ENCODE measurements at places on chromosomes 1 and 21.
A peak's percentile ranks its signal among the peaks of the same experiment; 100 is the strongest.

- DNase-seq, result no peak
These were observed 8.9 kb downstream of the SIPA1L2 start for GRCh38 chr1:232621050-232621449.

GRCh38 chr1:60847391-60847790 lies 235.0 kb upstream of the NFIA start:
- DNase-seq, result no peak

- no peak for DNase-seq
These were observed 100.5 kb upstream of the TLR5 start for GRCh38 chr1:223243441-223244050.

GRCh38 chr1:3348196-3348865 lies 106.1 kb upstream of the ARHGEF16 start:
- DNase-seq, result peak; percentile 45

DNA sequence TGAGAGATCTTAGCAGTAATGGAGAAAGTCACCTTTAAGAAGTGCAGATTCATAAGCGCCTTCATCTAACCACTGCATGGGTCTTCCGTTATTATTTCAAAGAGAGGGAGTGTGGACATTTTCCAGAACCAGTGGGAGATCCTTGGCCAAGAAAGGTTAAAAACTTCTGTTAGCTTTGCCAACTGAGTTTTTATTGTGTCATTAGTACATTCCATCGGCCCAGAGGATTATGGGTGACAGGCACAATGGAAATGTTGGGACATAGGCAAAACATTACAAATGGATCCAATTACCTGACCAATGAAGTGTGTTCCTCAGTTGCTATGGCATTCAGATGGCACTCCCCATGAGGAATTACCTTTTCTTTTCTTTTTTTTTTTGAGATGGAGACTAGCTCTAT lies 115.5 kb downstream of the PPIAL4G start:
- no peak for DNase-seq

DNA sequence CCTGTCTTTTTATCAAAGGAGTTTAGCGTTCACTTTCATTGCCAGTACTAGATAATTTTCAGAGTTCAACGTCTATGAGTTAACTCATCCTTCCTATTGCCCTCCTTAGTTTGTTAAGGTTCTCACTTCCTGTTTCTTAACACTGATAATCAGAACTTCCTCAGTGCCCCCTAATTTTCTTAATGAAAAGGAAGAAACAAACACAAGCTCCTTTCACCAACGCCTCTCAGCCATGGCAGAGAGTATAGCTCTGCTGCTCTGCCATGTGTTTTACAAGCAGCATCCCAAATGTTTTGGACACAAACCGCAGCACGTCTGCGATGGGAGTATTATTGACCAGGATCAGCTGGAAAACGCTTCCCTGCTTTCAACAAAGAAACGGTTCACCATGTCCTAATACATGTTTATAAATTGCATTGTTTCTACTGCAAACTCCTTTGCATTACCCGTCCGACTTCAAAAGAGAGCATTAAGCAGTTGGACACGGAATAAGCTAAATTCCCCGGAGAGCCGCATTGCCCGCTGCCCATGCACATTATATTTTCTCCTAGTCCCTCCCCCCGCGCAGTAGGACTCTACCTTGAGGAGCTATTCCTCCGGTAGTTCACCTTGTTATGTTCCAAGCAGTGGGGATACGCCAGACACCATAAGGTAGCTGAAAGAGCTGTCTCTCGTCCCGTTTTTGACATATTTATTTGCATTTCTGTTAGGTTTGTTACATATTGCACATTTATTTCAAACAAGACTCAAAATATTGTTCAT lies 561 bp downstream of the OLFM3 start:
- peak; percentile 55 for DNase-seq

DNA sequence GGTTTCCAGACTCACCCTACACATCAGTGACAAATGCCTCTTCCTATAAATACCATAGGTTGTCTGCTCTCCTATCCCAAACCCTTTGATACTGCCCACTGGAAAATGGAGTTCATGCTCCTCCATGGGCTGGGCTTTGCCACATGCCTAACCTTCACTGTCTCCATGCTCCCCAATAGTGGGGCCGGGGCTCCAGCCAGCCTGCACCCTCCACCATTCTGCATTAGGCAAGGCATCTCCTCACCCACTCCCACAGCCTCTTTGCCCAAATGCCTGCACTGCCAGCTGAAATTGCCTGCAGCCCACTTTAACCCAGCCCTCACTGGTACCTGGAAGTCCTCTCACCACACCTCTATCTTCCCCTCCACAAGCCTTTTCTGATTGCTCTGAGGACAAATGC lies 18.2 kb upstream of the MPZL1 start:
- DNase-seq, result no peak

DNA sequence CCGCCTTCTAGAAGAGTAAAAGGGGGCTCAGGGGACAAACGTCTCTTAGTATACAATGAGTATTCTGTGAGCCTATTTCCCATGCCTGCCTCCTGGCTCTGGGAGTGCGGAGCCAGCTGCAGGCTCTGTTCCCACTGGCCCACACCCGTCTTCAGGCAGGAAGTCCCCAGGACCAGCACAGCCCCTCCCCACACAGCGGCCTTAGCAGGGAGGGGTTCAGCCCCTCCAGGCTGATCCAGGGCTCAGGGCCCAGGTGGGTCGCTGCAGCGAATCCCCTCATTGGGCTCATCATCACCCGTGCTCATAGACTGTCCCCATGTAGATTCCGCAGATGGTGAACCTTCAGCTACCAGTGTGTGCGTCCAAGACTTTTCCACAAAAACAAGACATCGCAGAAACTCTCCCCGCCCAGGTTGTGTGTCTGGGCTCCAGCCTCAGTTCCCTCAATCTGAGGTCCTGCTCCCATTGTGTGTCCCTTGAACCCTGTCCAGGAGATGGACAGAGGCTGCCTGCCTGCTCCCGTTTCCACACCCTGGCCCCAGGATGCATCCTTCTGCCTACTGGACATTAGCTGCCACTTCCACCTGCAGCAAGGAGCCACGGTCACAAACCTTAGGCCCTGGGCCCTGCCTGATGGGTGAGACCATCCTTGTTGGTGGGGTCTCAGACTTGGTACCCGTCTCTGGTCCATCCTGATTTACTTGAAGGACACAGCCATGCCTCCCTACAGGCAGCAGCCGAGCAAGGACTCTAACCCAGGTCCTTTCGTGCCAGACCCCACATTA lies 39.4 kb downstream of the NENF start:
- no peak for DNase-seq

- DNase-seq, result no peak
These were observed 16.5 kb downstream of the CCDC30 start for GRCh38 chr1:42479621-42480020.

DNA sequence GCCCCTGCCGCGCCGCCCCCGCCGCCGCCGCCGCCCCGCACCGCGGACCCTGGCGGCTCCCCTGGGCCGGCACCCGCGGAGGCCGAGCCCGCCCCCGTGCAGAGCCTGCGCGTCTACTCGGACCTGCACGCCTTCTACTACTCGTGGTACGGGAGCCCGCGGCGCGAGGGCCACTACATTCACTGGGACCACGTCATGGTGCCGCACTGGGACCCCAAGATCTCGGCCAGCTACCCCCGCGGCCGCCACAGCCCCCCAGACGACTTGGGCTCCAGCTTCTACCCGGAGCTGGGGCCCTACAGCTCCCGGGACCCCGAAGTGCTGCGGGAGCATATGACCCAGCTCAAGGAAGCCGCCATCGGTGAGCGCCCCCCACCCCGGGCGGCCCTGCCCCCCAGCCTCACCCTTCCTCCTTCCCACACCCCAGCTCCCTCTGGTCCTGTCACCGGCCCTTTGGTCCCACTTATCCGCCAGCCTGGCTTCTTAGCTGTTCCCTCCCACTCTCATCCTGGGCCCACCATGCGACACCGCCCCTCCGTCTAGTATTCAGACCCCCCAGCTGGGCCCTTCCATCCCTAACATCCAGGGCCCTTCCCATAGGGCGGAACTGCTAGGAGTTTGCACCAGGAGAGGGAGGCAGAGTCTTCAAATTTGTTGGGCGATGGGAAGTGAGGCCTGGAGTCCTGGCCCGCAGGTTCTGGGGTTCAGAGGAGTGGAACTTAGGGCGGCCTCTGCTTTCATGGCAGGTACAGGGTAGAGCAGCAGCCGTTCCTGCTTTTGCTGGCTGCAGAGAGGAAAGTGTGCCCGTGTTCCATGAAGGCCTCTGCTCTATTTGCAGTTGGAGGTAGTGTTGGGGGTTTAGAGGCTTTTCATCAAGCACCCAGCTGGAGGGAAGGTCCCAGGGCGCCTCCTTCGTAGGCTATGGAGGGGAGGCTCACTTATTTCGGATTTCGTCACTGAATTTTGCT lies 1.0 kb downstream of the MANEAL start:
- peak; percentile 38 for DNase-seq

DNA sequence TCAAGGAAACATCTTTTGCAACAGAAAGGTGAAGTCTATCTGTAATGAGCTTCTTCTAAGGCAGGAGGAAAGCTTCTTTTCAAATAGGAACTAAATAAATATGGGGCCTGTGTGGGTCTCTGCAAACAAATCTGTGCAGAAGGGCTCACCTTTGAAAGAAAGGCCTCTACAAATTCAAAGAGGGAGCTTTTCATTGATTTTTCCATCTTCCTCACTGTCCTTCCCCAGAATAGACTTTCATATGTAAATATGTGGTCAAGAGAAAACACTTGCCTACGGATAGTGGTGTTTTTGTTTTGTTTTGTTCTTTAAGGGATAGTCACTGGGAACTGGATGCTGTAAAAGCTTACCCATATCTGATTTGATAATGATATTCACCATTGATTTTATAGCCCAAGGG lies 223.4 kb downstream of the DSCAM start:
- no peak for DNase-seq

- DNase-seq, result no peak
These were observed 8.1 kb downstream of the GPR137B start for GRCh38 chr1:236150311-236150955.

- no peak for DNase-seq
These were observed 166.1 kb upstream of the DPYD start for GRCh38 chr1:98086796-98087441.

GRCh38 chr1:32736812-32737791 lies 34.5 kb upstream of the SYNC start:
- DNase-seq, result no peak

DNA sequence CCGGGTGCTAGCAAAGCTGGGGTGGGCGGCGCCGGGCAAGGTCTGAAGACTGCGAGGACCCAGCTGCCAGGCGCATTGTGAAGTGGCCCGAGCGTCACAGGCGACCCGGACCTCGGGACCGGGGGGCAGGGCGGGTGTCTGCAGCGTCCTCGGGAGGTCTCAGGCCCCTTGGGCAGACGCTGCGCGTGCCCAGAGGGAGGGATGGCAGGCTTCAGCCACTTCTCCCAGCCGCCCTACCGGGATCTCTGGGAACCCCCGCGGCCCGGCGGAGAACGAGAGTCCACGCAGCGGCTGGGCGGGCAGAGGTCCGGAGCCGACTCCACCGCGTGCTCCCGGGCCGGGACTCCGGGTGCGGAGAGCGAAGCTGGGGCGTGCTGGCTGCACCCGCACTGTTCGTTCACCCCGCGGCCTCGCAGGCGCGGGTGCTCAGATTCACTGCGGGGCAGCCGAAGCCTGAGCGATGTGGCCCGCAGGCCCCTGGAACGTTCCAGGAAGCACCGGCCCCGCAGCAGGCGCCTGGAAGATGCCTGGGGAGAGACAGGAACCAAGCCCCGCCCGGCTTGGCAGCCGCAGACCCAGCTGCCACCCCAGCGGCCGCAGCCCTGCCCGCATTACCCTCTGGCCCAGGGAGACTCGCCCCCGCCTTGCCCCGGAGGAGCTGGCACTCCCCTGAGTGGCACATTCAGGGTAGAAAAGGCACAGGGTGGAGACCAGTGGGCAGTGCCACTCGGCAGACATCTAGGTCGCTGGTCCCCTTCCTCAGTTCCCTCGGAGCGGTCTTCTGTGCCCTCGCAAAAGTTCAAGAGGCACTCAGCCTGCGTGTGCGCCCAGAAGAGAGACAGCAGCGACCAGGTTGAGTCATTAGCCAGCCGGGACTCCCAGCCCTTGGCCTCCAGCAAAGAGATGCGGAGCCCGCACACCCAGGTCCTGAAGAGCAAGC lies at the start of gene CCDC185:
Gene CCDC185 (plus strand): TSS at position 141 of the 940 bp plus-strand sequence. CDS start 61 bp downstream, at position 202.
- no peak for DNase-seq

- DNase-seq, result no peak
These were observed 466.8 kb downstream of the KIF26B start for GRCh38 chr1:245621589-245621988.

DNA sequence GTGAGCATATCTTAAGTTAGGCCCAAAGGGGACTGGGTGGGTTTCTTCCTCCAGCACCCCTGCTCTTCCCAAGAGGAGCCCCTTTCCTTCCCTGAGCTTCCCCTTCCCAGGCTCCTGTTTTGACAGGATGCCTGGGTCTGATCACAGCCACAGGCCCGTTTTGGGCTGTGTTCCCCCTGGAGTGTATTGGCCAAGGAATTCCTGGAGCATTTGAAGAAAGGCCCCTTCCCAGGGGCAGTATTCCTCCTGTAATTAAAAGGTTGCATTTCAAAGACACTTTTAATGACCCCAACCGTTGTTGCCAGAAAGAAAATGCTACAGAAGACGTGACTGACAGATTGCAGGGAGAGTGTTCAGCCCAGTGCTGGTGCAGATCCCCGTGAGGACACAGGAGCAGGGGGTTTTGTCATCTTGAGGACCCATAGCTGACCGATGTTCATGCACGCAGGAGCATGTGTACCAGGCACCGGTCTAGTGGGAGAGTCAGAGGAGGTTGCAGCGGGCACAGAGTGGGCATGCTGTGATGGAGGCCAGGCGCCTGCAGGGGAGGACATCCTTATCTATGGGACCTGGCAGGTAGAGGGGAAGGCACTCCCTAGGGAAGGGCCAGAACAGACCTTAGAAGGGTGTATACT lies 19.3 kb upstream of the LBR start:
- DNase-seq, result no peak

DNA sequence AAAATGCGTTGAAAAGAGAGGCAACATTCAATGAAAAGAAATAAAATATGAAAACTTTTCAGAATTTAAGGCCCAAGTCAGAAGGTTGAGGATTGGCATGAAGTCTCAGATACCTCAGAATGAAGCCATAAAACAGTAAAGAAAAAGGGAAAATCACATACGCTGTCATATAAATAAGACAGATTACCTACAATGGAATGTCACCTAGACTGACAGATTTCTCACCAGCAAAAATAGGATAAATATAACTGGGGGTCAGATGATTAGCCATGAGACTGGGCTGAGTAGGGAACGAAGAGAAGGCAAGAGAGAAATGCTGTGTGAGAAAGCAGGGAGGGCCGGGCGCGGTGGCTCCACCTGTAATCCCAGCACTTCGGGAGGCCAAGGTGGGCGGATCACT lies 51.6 kb upstream of the DESI2 start:
- no peak for DNase-seq

GRCh38 chr1:66480162-66480561 lies 53.8 kb upstream of the SGIP1 start:
- no peak for DNase-seq

- DNase-seq, result no peak
These were observed 204.7 kb upstream of the EDN2 start for GRCh38 chr1:41689139-41689538.

GRCh38 chr1:100441651-100442050 lies 89.3 kb downstream of the CDC14A start:
- no peak for DNase-seq

DNA sequence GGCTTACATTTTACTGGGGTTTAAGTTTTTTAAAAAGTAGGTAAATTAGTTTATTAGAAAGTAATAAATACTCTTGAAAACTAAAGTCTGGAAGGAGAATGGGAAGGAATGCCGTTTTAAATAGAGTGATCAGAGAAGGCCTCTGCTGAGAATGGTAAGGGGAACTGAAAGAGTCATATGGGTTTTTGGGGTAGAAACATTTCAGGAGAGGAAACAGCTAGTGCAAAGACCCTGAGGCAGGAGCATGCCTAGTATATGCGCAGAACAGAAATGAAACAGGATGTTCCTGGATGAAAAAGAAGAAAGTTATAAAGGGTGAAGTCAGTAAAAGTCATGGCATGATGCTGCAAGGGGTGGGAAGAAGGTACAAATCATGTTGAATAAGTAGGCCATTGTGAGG lies 38.9 kb downstream of the ZC3H11B start:
- DNase-seq, result no peak

Measured in cerebellum (tissue), 4 donors.